ENCODE measurements at places on chromosomes 12 and 14.

DNA sequence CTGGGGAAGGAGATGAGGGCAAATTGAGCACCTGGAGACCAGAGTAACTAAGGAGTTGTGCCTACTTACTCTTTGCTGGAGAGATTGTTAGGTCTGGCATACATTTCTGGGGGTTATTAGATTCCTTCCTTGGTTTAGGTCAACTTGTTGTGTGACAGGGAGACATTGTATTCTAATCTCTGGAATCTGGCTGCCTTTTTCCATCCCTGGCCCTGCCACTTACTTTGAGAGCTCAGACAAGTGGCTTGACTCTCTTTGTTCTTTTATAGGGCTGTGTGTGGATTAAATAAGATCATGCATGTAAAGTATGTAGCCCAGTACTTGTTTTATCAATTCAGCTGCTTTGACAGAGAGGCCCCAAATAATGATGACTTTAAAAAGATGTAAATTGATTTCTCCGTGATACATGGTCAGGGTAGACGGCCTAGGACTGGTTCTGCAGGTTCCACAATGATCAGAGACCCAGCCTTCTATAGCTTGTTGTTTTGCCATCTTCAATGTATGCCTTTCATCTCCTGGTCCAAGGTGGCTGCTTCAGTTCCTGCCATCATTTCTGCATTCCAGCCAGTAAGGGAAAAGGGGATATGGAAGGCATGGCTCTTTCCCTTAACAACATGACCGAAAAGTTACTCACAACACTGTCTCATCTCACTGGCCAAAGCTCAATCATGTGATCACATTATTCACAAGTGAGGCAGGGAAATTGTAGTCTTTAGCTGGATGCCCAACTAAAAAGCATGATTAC, 72.6 kb downstream of the CHST11 start:
- DNase-seq, result no peak

GRCh38 chr14:87230726-87231125, 762.3 kb downstream of the GALC start:
- DNase-seq, result no peak

DNA sequence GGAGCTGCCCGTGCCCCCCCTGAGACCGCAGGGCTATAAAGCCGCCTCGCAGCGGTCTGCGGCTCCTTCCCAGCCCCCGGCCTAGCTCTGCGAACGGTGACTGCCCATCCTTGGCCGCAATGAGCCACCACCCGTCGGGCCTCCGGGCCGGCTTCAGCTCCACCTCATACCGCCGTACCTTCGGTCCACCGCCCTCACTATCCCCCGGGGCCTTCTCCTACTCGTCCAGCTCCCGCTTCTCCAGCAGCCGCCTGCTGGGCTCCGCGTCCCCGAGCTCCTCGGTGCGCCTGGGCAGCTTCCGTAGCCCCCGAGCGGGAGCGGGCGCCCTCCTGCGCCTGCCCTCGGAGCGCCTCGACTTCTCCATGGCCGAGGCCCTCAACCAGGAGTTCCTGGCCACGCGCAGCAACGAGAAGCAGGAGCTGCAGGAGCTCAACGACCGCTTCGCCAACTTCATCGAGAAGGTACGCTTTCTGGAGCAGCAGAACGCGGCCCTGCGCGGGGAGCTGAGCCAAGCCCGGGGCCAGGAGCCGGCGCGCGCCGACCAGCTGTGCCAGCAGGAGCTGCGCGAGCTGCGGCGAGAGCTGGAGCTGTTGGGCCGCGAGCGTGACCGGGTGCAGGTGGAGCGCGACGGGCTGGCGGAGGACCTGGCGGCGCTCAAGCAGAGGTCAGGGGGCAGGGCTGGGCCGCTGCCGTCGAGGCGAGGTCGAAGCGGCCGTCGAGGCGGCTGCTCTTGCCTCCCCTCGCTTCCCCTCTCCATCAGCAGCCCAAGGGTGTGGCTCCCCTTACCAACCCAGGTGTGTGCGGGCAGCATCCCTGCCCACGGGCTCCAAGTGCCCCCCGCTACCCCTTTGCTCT, at the start of gene PRPH:
TSS of gene PRPH (plus strand) at position 66 of the 855 bp plus-strand sequence. CDS start at position 120, 54 bp downstream.
- no peak for DNase-seq

DNA sequence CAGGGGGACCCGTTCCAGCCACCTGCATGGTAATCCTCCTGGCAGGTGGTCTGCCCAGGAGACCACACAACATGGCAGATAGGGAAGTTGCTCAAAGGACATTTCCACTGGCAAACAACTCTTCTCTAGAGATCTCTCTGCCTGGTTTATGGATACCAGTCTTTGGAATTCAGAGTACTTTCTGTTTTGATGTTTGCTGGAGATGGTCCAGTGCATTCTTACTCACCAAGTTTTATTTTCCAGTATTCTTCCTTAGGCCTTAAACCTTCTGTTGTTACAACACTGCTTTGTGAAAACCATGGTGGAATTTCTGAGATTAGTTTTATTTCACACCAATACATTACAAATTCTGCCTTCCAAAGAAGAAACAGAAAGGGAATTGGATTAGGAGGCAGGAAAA, 428.3 kb downstream of the FUT8 start:
- DNase-seq, result no peak

GRCh38 chr12:52060498-52061177, 9.1 kb upstream of the ATG101 start:
- peak; percentile 34 for DNase-seq

GRCh38 chr14:66315098-66315497, 171.1 kb upstream of the CCDC196 start:
- DNase-seq, result no peak

- DNase-seq, result no peak
These were observed 35.1 kb upstream of the OTOGL start for GRCh38 chr12:80064269-80064668.

DNA sequence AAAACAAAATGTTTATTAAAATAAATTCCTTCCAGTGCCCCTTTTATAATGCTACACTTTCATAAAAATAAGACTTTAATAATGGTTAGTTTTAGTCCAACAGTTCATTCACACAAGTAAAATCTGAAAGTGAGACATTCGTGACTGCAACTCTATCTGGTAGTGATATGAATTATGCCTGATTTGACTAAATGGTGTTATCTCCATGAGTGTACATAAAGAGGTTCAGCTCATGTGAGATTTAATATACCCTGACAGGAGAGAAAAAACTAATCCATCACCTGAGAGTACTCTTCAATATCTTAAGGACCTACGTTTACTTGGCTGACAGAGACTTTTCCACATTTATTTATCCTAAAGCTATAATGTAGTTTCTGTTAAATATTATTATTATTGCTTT, 34.0 kb downstream of the ERO1A start:
- no peak for DNase-seq

DNA sequence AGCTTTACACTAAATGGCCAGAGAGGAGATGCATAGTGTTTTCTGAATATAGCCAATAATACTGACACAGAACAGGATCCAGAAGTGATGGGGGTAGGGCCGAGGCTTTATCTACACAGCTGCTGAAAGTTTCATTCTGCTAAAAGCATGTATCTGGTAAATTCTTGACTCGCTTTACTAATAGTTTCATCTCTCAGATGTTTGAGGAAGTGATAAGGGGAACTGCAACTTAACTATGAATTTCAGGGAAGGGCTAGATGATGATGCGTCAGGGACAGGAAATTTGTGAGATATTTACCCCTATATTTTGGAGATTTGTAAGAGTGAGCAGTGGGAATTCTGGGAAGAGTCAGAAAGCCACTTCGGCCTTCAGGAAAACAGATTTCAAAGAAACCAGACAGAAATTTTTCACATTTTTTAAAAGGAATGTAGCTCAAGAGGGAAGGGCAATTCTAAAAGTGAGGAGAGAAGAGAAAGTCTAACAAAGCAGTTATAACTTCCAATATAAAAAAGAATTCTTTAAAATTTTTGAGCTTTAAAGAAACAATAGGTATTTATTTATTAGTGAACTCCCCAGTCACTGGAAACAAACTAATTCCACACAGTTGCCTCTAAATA, 243.1 kb downstream of the BCAT1 start:
- DNase-seq, result no peak

DNA sequence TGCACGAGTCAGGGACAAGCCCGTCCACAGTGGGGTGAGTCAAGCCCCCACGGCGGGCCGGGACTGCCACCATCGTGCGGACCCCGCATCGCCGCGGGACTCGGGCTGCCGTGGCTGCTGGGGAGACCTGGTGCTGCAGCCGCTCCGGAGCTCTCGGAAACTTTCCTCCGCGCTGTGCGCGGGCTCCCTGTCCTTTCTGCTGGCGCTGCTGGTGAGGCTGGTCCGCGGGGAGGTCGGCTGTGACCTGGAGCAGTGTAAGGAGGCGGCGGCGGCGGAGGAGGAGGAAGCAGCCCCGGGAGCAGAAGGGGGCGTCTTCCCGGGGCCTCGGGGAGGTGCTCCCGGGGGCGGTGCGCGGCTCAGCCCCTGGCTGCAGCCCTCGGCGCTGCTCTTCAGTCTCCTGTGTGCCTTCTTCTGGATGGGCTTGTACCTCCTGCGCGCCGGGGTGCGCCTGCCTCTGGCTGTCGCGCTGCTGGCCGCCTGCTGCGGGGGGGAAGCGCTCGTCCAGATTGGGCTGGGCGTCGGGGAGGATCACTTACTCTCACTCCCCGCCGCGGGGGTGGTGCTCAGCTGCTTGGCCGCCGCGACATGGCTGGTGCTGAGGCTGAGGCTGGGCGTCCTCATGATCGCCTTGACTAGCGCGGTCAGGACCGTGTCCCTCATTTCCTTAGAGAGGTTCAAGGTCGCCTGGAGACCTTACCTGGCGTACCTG, 1.1 kb downstream of the PDE3A start:
- DNase-seq, result no peak

DNA sequence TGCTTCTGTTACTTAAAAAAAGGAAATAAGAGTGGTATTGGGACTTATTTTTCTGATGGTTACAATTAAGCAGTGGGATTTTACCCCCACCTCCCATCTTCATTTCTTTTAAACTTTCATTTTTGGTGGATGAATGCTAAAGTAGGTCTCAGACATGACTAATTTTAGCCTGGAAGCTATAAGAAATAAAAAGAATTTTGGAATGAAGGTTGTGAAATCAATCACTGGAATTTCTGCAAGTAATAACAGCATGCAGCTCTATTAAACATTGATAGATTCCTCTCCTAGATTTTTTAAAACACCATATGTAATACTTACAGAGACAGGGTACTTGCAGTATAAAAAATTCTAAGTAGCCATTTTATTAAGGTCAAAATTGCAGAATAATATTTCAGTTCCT, 164.2 kb upstream of the CLEC14A start:
- no peak for DNase-seq

DNA sequence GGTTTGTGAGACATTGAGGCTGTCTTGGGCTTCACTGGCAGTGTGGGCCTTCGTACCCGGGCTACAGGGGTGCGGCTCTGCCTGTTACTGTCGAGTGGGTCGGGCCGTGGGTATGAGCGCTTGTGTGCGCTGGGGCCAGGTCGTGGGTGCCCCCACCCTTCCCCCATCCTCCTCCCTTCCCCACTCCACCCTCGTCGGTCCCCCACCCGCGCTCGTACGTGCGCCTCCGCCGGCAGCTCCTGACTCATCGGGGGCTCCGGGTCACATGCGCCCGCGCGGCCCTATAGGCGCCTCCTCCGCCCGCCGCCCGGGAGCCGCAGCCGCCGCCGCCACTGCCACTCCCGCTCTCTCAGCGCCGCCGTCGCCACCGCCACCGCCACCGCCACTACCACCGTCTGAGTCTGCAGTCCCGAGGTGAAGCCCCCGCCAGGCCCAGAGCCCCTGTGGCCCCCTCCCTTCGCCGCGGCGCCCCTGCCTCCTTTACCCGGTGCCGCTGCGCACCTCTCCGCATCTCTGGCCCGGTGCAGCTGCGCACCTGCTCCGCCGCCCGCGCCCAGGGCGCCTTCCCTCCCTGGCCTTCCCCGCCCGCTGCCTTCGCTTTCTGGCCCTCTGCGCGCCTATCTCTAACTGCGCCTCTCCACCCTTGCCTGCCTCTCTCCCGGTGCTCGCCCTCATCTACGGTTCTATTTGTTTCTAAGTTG, at the start of gene ENO2:
TSS of gene ENO2 (plus strand) at position 335 of the 701 bp plus-strand sequence. CDS start 1,253 bp downstream, outside the sequence.
- DNase-seq, result peak; percentile 62

DNA sequence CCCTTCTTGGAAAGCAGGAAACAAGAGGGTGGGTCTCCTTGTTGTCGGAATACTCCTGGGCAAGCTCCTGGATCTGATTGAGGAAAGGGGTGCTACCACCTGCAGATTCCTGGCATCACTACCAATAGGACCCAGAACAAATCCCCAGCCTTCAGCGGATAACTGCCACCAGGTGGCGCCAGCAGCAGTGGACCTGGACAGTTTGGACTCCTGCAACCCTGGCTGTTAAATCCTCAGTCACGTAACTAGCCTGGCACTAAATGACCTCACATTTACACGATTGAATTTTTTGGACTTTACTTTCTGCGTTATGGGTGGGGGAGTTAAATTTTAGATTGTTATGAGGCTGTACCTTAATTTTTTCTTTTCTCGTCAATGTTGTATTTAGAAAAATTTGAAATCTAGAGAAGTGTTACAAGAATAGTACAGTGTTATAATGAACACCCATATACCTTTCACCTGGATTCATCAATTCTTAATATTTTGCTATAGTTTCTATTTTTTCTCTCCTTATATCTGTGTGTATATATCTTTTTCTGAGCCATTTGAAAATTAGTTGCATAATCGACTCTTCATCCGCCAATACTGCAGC, 95.6 kb downstream of the GAS2L3 start:
- DNase-seq, result no peak

- DNase-seq, result no peak
These were observed 42.3 kb upstream of the FRMD6 start for GRCh38 chr14:51609251-51609954.

- DNase-seq, result no peak
These were observed 225.7 kb downstream of the TMTC2 start for GRCh38 chr12:82912406-82912805.

DNA sequence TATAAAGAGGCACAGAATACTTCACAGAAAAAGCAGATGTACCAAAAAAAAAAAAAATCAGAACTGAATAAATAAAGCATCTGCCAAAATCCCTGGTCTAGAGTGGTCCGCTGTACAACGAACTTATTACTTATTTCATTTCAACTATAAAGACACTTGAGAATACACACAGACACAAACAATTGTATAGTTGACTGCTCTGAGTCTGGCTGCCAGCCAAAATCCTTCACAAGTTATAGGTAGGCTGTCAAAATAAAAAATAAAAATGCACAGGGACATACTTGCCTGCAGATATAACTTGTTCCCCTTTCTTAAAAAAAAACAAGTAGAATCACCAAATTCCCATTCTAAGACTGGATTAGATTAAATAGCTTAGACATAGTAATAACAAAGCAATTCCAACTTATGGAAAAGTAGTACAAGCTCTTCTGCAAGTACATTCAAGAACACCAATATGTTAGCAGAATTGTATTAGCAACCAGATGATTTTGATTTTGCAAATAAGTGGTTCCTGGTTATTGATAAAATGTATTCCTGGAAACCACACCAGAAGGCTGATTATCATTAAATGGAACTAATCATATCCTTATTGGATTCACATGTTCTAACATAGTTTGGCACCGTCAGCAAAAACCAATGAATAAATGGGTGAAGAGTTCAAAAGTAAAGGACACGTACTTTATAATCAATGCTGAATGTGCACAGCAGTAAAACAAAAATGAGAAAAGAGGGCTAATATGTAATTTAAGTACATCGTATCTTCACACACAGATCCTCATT, 248.5 kb downstream of the NELL2 start:
- no peak for DNase-seq

- no peak for DNase-seq
These were observed 10.5 kb downstream of the CELA1 start for GRCh38 chr12:51335931-51336330.
